Mucosa of gallbladder (tissue), 1 donor: ENCODE measurements at places on chromosomes 1 and 21. TPM values are rescaled to one million over a fixed set of nuclear protein-coding genes. Genes with fewer than 3 reads are reported as not detected.

NCMAP gene
- total RNA-seq: 27.2 TPM

SPRR2G gene
- total RNA-seq: not detected

IGSF9 gene
- total RNA-seq: 12.4 TPM

CKS1B gene
- total RNA-seq: 27.1 TPM

ACTN2 gene
- total RNA-seq: 5.0 TPM

CHML gene
- 10.8 TPM for total RNA-seq

CCDC27 gene
- not detected for total RNA-seq

OPTC gene
- not detected for total RNA-seq

GRCh38 chr1:115337633-115338456, at the start of gene NGF:
NGF (minus strand) TSS chr1:115338249; CDS start chr1:115286795, 51,454 bp downstream.
- no peak for DNase-seq

GRCh38 chr1:75967719-75968118, 35.5 kb upstream of the ASB17 start:
- no peak for DNase-seq

GRCh38 chr1:85047472-85048295, 616 bp downstream of the MCOLN3 start:
- no peak for DNase-seq

DNA sequence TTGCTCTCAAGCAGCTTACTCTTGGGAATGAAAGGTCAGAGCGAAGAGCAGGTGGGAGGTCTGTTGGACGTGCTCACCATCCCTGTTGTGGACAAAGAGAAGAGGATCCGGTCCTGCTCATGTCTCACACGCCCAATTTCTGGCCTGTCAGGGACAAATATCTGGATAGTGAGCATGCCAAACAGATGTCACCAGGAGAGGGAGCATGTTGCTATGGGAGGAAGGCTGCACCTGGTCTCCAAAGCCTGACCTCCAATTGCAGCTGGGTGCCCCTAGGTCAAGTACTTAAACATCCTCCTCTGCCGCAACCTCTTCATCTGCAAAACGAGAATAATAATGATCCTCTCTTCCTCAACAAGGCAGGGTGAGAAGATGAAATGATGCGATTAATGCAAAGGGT, 53.4 kb downstream of the DMRTA2 start:
- no peak for DNase-seq

- DNase-seq: no peak
Measured at GRCh38 chr1:76209648-76210047, 135.1 kb downstream of the ST6GALNAC3 start.

DNA sequence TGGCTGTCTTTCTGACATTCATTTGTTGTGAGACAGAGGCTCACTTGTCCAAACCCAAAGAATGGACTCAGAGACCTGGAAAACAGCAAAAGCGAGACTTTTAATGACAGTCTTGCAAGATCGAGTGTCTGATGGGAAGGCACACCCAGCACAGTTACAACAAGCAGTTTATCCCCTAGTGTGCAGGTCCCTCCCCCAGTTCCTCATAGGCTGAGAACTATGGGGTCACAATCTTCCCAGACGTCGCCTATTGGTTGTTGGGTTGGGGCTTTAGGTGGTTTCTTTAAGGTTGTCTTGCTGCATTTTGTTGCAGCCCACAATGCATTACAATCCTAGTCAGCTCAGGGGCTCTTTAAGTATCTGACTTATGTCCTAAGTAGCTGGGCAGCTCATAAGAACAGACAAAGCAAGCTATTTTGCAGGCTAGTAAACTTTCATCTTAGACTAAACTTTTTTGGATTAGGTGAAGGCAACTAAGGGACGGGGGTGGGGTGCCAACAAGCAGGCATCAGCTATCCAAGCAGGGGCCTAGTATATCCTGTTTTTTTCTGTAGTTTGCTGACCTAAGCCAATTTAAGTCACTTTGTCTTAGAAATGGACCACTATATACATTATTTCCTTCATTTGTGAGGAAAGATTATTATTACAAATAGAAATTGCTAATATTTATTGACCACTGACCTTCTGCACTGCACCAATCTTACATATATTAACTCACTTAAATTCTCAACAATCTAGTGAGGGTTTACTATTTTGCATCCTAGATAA, 151.8 kb downstream of the SETD4 start:
- DNase-seq: no peak

DNA sequence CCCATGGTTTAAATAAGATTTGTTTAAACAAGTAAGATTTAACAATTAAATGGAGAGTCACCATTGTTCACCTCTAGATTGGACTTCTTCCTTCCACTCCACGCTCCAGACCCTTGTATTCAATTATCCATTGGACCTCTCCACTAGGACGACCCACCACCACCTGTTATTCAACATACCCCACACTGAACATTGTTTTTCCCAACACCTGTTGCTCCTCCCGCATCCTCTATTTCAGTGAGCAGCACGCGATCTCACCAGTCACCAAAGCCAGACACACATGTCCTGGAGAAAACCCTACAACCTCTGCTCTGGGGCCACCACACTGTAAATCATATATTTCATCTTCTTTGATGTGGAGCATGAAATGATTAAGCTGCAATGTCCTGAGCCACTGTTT, 28.6 kb downstream of the ATP8B2 start:
- DNase-seq: no peak
